ENCODE measurements at places on chromosomes 2 and 18.

- DNase-seq = no peak
These were observed 49.7 kb downstream of the APOB start for GRCh38 chr2:20994130-20994529.

DNA sequence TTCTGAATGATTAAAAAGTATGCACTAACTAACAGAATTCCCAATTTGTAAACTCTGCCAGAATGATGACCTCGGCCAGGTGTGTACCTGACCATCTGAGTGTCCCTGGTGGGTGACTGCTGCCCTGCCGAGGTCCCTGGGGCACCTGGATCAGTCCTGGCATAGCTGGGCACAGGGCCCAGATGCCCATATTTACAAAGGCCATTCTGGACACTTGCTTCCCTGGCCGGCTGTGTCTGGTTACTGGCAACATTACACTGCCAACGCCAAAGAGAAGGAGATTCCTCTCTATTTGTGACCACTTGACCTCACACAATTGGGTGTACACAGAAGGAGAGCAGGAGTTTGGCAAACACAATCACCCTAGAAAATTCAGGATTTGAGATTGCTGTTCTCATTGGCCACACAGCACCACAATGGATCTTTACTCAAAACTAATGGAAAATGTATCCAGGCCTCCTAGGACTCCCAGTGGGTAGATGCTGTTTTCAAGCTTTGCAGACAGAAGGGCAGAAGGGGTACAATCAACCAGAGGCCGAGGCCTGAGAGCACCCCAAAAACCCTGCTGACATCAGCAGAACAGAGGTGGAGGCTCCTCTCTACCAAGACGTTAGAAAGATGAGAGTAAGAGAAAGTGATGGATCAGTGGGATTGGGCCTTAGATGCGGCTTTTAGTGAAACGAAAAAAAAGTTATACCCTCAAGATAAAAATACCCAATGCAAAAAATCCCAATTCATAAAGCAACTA, 58.3 kb upstream of the PXDN start:
- no peak for DNase-seq

GRCh38 chr2:190467575-190468083, 59.5 kb downstream of the MFSD6 start:
- DNase-seq = no peak

- DNase-seq = no peak
These were observed 102.6 kb downstream of the PTPN4 start for GRCh38 chr2:119862127-119862889.

DNA sequence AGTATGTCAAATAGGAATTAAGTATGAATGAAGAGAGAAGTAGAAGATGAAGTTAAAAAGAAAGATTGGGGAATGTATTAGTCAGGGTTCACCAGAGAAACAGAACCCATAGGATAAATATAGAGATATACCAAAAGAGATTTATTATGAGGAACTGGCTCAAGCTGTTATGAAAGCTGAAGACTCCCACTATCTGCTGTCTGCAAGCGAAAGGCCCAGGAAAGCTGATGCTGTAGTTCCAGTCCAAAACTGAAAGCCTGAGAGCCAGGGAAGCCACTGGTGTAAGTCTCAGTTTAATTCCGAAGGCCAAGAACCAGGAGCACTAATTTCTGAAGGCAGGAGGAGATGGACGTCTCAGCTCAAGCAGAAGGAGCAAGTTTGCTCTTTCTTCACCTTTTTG, 200.9 kb upstream of the FN1 start:
- DNase-seq = no peak

DNA sequence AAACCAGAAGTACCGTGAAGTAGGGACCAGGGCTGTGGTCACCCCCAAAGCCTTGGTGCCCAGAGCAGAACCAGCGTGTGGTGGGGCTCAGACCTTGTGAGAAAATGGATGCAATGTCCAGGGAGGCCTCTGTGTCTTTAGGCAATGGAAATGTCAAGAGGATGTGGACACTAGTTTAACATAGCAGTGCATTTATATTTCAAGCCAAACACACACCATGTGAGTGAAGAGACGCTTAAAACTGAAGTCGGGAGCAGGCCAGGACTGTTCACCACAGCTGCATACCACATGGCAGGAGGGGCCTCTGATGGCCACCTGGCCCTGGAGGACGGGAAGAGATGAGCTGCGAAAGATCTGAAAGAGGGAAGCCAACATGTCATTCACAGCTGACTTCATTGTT, 87.3 kb upstream of the LDLRAD4 start:
- DNase-seq = no peak

GRCh38 chr2:100039291-100039980, 103.0 kb downstream of the AFF3 start:
- DNase-seq = no peak

DNA sequence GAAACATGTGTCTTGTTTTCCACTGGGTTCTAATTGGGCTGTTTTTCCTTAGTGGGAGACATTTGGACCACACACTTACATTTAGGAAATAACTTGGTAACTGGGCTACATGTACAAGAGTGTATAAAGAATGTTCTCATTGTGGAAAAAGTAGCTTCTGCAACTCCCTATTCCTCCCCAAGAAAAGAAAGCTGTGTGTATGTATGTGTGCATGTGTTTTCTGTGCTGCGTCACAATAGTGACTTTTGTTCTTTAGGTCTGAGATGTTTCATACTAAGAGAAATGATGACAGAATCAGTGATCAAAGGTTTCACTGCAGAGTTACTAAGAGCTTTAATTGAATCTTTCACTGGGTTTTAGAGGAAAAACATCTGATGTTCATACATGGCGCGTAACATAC, 82.7 kb downstream of the TANC1 start:
- no peak for DNase-seq

DNA sequence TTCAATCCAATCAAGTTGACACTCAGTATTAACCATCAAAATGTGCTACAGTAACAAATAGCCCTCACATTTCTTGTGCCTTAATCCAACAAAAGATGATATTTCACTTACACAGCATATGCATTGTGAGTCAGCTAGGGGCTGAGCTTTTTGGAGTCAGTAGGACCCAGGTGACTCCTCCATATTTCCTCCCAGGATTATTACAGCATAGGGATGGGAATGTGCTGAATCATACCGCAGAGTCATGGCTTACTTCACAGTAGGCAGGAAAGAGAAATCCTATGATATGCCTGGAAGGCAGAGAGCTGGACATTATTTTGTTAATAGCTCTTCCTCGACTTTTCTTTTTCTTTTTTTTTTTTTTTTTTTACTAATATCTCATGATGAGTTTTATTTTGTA, 153.3 kb downstream of the TMEM182 start:
- DNase-seq = peak; percentile 18

DNA sequence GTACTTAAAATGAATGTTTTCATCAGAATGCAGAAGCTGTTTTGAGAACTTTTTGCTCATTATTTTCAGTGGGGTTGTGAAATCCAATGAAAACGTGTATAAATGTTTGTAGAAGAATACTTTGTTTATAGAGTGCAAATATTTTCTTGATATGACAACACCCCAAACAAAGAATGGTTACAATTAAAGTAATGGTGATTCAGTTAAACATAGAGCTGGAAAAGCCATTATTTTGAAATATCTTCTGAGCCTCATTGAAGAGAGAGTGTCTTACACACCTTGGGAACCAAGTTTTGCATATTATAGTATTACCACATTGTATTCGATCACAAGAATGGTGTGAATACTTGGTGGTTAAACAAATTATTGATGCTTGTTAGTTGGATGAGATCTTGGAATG, 48.7 kb downstream of the SPTBN1 start:
- DNase-seq = peak; percentile 33

GRCh38 chr2:40219141-40219540, 232.7 kb downstream of the SLC8A1 start:
- no peak for DNase-seq

GRCh38 chr2:29023188-29023587, 42.1 kb downstream of the TOGARAM2 start:
- no peak for DNase-seq

DNA sequence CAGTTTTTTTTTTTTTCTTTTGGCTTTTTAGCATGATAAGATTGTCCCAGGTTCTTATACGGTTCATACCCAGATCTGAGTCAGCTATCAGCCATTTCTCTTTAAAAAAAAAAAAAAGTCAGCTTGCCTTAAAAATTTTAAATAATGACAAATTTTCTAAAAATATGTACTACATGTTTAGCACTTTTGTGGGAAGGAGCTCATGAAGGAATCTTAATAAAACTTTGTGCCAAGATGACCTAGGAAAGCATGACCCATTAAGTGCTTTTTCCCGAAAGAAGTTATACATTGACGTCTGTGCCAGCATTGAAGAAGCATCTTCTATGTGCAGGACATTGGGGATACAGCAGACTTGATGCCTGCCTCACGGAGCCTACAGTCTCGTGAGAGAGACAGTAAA, 4.5 kb upstream of the RBMS1 start:
- DNase-seq = peak; percentile 33

DNA sequence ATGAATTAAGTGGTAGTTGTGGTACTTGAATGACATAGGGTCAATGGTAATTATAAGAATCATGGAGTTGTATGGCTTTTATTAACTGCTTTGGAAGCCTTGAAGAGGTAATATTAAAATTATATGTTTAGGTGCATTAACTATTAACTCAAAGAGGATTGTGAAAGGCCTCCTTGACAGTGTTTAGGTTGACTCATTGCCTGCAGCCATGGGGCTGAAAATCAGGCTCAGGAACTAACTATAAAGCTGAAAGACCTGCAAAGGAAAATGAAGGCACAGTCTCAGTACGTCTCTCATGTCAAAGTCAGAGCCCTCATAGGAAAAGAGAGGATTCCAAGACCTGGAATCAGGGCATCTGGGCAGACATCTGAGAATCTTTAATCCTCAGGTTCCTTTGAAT, 31.0 kb downstream of the CACNB4 start:
- DNase-seq = no peak

GRCh38 chr2:241139531-241140444, 9.5 kb downstream of the PASK start:
- no peak for DNase-seq

DNA sequence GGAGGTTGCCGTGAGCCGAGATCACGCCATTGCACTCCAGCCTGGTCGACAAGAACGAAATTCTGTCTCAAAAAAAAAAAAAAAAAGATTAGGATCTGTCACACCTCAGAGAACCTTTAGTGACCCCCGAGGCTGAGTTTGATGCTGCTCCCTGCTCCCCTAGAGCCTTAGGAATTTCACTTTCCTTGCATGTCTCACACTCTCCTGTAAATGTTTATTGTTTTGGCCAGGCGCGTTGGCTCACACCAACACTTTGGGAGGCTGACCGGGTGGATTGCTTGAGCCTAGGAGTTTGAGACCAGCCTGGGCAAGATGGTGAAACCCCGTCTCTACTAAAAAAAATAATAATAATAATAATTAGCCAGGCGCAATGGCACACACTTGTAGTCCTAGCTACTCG, 31.5 kb downstream of the SRSF7 start:
- DNase-seq = no peak

DNA sequence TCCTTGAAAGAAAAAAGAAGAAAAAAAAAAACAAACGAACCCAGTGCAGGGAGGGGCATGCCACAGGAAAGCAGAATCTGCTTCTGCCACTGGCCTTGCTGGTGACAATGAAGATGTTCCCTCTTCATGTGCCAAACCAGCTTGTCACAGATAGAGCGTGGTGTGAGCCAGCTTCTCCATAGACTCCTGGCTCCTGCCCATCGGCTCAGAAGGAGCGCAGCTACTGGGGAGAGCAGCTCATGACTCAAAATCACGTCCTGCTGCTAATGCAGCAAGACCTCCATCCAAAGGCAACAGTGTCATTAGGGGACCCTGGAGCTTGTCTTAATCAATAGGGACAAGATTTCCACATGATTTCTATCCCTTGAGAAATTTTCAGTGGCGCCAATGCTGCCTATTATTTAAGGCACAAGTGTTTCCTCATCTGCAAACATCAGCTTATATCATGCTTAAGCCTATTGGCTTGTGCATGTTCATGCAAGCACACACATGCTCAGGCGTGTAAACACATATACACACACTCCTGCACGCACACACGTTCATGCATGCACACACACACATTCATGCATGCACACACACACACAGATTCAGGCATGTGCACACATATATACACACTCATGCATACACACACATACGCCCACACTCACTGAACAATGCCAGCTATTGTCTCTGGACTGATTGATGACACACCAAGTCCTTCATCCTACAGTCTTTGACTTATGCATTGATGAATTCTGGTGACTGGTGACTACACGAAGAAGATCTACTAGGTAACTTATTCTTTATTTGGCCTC, 682.0 kb upstream of the ID2 start:
- peak; percentile 60 for DNase-seq

DNA sequence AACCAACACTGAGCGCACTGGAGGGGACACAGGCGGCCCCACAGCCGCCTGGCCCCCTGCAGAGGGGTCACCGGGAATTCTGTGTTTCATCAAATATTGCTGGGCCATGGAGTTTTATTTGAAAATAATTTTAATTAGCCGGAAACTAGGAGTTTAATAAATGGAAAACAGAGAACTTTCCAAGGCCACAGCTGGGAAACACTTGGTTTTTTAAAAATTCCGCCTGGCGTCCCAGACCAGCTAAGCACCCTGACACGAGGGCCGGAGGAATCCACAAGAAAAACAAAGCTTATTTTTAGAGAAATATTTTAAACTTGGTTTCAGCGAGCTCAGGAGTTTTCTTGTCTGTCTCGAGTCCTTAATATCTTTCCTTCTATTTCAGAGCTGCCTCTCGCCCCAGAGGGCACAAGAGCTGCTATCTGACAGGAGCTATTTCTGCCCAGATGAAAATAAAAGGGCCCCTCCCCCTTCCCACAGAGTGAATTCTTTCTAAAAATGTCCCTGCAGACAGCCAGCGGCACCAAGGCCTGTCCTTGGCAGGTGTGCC, 8.2 kb downstream of the ZFP36L2 start:
- peak; percentile 39 for DNase-seq

- DNase-seq = no peak
These were observed 74.5 kb downstream of the SPRED2 start for GRCh38 chr2:65357959-65358294.

DNA sequence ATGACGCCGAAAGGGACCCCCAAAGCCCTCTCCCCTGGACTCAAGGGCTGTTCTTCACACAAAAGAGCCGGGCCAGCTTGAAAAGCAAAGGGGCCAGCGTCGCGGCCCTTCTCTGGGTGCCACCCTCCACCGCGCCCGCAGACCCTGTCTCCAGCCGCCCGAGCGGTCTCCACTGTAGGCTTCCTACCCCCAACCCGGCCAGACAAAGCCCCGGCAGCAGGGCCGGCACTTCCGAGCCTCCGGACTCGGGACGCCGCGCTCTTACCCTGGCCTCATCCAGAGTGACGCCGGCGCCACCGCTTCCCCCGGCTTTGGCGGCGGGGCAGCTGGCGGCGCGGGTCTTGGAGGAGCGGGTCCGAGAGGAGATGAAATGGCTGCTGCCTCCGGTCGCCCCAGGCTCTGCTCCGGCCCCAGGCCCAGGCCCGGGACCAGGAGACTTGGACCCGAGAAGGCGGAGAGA, 603 bp downstream of the ATAD2B start:
- peak; percentile 58 for DNase-seq

GRCh38 chr2:37615804-37616676, 55.4 kb downstream of the CDC42EP3 start:
- DNase-seq = no peak

DNA sequence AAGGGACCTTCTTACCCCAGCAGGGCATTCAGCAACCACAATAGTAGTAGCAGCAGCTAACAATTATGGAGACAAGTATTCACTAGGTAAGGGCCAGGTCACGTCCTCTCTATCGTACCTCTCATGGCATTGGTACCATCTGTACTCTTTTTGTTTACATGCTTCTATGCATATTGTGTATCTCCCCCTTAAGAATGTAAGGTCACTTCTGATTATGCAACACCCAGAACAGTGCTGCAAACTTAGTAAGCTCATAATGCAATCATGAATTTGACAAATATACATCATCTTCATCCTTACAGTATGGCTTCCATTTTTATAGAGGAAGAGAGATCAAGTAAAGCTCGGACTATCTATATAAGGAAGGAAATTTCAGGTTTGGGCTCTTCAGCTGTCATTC, 46.1 kb downstream of the SPRED2 start:
- DNase-seq = no peak
